Effector memory CD4-positive, alpha-beta T cell (primary cell): ENCODE measurements at places on chromosomes 6 and 20.

- DNase-seq: no peak
- no peak overlapping the region for H3K4me3 ChIP-seq
- no peaks in the 10 kb centered on the region for H3K27me3 ChIP-seq
- no peak overlapping the region for H3K27ac ChIP-seq
- no peaks in the 10 kb centered on the region for H3K4me1 ChIP-seq
These were observed 193.4 kb downstream of the WDR27 start for GRCh38 chr6:169508452-169508851.

DNA sequence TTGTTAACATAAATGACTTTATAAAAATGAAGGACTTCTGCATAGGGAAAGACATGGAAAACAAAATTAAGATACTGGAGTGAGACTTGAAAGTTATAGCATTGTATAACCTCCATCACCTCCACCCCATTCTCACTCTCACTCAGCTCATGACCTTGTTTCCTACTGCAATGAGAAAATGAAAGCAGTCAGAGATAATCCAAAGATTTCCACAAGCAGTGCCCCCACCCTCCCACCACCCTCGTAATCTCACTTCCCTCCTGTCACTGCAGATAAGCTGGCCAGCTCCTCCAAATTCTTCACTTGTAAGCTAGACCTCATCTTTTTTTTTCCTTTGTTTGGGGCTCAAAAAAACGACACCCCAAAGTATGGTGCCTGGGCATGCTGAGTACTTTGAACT, 52.9 kb upstream of the PROKR2 start:
- no peaks in the 10 kb centered on the region for H3K4me1 ChIP-seq
- H3K27me3 ChIP-seq: no peaks in the 10 kb centered on the region
- H3K4me3 ChIP-seq: no peak overlapping the region

- H3K36me3 ChIP-seq: no peaks in the 10 kb centered on the region
- no peak overlapping the region for H3K4me3 ChIP-seq
- DNase-seq: no peak
- no peaks in the 10 kb centered on the region for H3K4me1 ChIP-seq
- no peak overlapping the region for H3K27ac ChIP-seq
These were observed 131.8 kb downstream of the SCML4 start for GRCh38 chr6:107692351-107692750.

DNA sequence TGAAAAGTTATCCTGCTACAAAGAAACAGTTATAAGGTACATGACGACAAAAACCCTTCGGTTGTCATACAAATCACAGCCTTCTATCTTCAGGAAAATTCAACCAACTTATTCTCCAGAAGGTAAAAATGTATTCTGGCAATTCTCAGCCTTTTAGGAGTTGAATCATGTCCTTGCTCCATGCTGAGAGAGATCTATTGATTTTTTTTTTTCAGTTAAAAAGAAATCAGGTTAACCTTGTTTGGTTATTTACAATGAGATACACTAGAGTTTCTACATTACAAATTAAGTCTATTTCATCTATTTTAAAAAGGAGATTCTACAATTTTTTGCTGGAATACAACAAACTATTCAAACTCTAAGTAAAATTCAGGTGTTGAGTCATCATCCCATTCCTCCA, 45.4 kb downstream of the ROS1 start:
- no peaks in the 10 kb centered on the region for H3K27me3 ChIP-seq
- H3K36me3 ChIP-seq: no peaks in the 10 kb centered on the region
- DNase-seq: no peak
- H3K4me3 ChIP-seq: no peak overlapping the region
- no peak overlapping the region for H3K27ac ChIP-seq

GRCh38 chr20:54134445-54135220, 39.2 kb downstream of the CYP24A1 start:
- H3K27ac ChIP-seq: no peak overlapping the region
- DNase-seq: no peak
- H3K36me3 ChIP-seq: no peaks in the 10 kb centered on the region
- no peaks in the 10 kb centered on the region for H3K4me1 ChIP-seq
- peaks cover 7% of the 10 kb centered on the region for H3K27me3 ChIP-seq

DNA sequence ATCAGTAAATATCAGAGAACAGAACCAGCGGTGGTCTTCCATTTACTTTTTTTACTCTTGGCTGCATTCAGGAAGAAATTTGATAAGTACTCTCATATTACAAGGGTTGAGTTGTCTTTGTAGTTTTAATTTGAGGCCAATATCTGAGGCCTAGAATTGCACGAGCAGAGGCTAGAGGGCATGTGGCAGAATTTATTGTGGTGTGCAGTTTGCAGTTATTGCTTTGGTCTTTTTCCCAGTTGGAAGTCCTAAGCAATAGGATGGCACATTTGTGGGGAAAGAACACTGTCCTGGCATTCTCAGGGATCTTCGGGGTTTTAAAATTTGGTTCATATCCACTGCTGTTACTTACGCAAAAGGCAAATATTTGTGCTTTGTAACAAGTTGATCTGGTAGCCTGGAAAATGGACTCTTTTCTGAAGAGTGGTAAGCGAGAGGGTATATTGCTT, 66.0 kb downstream of the CTNNBL1 start:
- H3K27ac ChIP-seq: no peak overlapping the region
- H3K4me1 ChIP-seq: no peaks in the 10 kb centered on the region
- H3K4me3 ChIP-seq: no peak overlapping the region
- H3K36me3 ChIP-seq: peaks cover 11% of the 10 kb centered on the region
- DNase-seq: no peak

- DNase-seq: no peak
- H3K27me3 ChIP-seq: no peaks in the 10 kb centered on the region
- no peak overlapping the region for H3K4me3 ChIP-seq
- H3K27ac ChIP-seq: no peak overlapping the region
- H3K36me3 ChIP-seq: no peaks in the 10 kb centered on the region
These were observed 94.9 kb downstream of the CDH4 start for GRCh38 chr20:61346996-61347395.

DNA sequence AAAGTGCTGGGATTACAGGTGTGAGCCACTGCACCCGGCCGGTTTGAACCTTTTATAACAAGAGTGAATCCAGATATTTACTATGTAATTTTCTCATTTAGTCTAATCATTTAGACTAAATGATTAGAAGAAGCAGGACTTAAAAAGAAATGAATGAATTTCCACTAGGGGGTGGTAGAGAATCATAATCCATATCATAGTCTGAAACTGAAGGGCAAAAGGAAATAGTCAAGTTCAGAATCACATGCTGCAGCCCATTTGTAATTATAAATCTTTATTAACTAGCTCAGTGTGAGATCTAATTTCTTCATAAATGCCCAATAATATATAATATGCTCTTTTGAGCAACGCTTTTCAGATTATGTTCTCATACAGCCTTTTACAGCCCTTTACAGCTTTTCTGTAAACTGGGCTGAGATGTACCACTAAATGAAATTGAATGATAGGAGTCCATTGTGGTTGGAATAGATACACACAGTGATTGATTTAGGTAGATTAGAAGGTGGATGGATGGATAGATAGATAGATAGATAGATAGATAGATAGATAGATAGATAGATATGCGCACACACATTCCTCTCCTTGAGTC, 31.8 kb downstream of the PSMB9 start:
- no peak overlapping the region for H3K27ac ChIP-seq
- DNase-seq: no peak
- no peaks in the 10 kb centered on the region for H3K27me3 ChIP-seq
- no peaks in the 10 kb centered on the region for H3K4me1 ChIP-seq
